Activated naive CD4-positive, alpha-beta T cell treated with anti-CD3 and anti-CD28 coated beads, Interleukin-2, amount 50 U/mL, for 72 hours (primary cell): ENCODE measurements at places on chromosomes 13 and 19. TPM values are rescaled to one million over a fixed set of nuclear protein-coding genes. Genes with fewer than 3 reads are reported as not detected.

The NANOS3 gene
- total RNA-seq: 0.88 TPM

The IL11 gene
- 0.32 TPM for total RNA-seq

The SULT2A1 gene
- not detected for total RNA-seq

The MRPS12 gene
- 54.1 TPM for total RNA-seq

The CYP2A6 gene
- total RNA-seq: 0.23 TPM

The EPS8L1 gene
- 1.2 TPM for total RNA-seq
